COR-L47 (cell line): ENCODE measurements at places on chromosomes 13 and 19.

DNA sequence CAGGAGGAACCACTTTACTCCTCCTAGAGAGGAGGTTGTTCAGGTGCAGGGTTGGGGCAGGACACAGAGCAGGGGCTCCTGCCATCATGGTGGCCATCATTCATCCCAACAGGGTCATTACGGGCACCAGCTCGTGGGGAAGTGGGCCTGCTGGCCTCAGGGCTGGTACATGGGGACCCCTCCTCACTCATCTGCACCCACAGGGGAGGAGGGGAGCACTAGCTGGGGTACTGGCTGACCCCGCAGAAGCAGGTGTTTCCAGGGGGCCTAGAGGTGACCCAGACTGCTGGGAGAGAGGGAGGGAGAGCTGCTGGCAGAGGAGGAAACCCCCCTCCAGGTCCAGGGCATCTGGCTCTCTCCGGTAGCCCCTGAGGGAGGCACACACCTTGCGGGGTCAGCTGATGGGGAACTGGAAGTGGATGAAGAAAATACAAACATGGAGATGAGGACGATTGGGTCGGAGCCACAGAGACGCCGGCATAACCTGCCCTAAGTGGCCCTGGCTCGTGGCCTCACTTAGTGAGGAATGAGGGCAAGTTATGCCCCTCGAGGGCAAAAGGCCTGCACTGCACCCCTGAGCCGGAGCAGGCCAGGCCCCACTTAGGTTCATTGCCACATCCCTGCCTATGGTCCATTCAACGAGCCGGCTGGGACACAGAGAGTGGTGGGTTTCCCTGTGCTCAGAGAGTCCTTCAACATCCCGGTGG is 76.2 kb downstream of the SOX1 start:
- no peak for DNase-seq

- no peak for DNase-seq
Observed at GRCh38 chr19:9644472-9644871, 23.4 kb upstream of the ZNF561 start.

DNA sequence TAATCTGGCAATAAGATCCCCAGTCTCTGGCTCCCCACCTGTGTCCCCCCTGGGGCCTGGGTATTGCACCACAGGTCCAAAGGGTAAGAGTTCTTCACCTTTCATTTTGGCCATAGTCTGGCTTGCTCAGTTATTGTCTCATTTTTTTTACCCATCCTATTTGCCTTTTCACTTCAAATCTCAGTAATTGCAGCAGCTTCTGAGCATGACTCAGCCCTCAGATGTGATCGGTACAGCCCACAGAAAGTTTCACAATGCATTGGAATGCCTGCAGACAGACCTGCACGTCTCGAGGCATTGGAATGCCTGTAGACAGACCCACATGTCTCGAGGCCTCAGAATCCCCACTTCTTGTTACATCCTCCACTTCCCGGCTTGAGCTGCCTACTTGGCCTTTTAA is 173.6 kb downstream of the NUFIP1 start:
- DNase-seq, result no peak

DNA sequence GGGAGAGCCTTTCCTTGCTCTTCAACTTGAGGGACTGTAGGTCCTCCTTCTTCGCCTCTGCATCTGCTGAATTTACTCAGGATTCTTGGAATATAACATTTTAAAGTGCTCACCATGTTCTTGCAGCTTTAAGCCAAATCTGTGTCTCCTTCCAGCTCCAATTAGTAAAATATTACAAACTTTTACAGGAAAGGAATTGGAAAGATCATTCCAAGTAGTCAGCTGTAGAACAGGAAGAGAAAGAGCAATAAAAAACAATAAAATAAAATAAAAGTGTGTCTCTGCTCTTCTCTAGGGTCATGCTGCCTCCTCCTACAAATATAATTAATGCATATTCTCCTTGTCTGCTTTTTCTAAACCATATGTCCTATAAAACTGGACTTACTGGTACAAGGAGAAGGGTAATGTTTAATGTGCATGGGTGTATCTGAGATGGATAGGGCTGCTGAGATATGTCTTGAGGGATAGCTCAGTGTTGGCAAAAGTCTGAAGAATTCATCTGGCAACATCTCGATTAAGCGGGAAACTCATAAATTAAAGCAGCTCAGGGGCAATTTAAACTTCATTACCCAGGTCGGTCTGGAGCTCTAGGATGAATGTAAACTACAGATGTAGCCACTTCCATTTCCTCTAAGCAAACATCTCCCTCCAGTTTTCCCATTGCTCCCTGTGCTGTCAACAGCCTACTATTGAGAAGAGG is 25.0 kb downstream of the ENOX1 start:
- no peak for DNase-seq

DNA sequence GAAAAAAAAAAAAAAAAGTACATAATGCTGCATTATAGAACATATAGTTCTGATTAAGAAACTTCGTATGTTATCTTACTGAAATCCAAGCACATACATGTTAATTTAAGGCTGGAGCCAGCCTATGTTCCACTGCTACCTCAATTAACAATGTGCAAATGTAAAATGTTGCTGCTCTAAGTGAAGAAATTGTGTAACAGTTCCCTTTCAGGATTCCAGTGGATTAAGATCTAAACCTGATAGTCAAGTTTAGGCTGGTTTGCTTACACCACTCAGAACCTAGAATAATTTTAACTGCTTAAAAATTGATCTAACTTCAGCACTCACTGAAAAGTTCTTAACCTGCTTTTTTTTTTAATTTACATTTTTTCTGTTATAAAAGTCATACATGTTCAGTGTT is 4.2 kb downstream of the VPS36 start:
- DNase-seq, result no peak
